ENCODE measurements at places on chromosomes 16 and 17.
A peak's percentile ranks its signal among the peaks of the same experiment; 100 is the strongest.

- ATAC-seq = no peak
Measured at GRCh38 chr17:82713071-82713723, 3.3 kb upstream of the FN3KRP start.

GRCh38 chr17:46730026-46730425 lies 88.5 kb downstream of the WNT3 start:
- no peak for ATAC-seq

DNA sequence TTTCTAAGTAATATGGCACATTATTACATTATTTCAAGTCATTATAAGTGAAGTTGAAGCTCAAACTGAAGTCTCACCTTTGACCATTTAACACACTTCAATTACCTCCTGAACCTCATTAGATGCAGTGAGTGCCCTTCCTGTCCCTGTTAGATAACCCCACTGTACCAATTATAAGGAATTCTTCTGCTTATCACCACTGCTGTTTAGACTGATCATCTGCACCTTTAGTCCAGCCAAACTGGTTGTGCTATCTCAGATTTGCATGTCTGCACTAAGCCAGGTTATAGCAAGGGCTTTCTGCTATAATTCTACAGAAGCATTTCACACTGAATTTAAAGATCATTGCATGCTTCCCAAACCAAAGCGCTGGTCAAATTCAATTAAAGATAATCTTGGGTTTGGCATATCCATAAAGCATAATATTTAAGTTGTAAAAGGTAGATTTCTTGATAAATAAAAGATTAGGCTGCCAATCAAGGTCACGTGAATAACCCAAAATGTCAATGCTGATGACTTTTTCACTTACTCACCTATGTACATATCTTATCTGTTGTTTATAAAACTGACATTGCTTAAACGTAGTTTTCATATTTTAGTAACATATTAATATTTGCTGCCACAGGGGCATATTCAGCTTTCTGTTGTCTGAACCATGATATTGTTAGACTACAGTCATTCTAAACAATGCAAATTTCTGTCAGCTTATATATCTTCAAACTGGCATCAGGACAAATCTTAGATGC lies 11.9 kb downstream of the ITFG1 start:
- no peak for ATAC-seq

GRCh38 chr16:84949772-84950436 lies 61.4 kb downstream of the ZDHHC7 start:
- ATAC-seq = no peak

GRCh38 chr16:79005096-79005495 lies 595.4 kb downstream of the MAF start:
- ATAC-seq = no peak

DNA sequence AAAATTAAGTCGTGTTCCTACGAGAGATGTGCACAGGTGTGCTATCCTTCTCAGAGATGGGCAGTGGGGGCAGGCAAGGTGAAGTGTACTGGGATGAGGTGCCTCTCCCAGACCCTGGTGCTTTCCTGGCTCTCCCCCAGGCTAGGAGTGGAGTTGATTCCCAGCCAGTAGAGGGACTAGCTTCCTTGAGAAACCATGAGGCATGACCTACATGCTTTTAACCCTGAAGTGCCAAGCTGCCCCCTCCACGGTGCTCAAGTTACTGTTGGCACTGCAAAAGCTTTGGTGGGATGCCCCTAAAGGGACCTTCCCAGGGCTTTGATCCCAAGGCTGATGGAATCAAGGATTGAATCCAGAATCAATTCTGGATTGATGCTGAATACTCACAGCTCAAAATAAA lies 47.0 kb upstream of the SREBF1 start:
- ATAC-seq = no peak

GRCh38 chr17:50519141-50519834 lies 11.0 kb downstream of the MYCBPAP start:
- ATAC-seq = no peak

GRCh38 chr17:41965694-41966462 lies 717 bp upstream of the CNP start:
- ATAC-seq = peak; percentile 20

- ATAC-seq = no peak
Measured at GRCh38 chr16:61923629-61924028, 112.6 kb downstream of the CDH8 start.

GRCh38 chr16:6836766-6837165 lies 495.9 kb upstream of the RBFOX1 start:
- ATAC-seq = no peak

DNA sequence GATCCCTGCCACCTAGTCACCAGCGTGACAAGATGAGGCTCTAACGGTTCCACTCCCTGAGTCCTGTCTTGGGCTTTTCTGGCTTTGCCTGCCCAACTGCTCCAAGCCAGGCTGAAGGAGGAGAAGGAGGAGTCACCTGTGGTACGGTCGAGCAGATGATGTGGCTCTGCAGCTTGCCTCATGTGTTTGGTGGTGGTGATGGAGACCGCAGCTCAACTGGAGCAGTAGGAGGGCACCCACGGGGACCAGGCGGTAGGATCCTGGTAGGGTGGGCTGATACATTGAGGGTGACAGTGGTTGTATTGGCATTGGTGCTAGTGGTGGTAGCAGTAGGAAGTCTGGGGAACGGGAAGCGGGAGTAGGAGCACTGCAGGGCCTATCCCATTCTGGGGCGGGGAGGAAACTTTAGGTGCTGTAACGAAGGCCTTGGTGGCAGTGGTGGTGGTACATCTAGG lies 202.8 kb upstream of the WSB1 start:
- ATAC-seq = no peak

GRCh38 chr16:3594316-3595109 lies 16.9 kb downstream of the SLX4 start:
- no peak for ATAC-seq

DNA sequence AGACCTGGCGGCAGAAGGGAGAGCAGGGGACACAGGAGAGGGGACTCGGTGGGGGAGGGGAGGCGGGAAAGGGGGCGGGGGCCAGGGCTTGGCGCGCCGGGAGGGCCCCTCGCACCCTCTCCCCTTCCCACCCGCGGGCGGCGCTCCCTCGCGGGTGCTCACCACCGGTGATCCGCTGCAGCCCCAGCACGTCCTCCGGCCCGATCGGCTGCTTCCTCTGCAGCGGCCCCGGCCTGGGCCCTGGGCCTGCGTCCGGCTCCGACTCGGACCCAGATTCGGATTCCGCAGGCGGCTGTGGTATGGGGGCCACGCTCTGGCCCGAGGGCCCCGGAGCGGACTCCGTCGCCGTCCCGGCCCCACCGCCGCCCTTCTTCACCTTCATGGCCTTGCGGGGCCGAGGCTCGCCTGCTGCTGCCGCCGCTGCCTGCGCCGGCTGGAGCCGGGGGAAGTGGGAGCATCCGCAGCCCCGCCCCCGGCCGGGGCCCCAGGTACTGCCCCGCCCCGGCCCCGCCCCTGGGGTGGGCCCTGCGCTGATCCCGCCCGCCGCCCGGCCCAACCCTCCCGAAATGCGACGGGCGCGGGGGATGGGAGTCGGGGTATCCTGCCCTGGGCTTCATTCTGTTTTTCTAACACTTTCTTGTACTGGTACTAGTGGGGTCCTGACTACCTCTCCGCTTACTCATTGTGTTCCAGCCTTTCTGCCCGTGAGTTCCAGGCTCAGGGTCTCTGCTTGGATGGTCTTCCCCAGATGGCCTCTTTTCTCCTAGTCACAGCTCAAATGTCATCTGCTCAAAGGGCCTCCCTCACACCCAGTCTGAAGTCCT lies at the start of gene UNC119:
UNC119 (minus strand) TSS at position 449 of the 824 bp plus-strand sequence; CDS start at position 382, 67 bp downstream.
- peak; percentile 92 for ATAC-seq

DNA sequence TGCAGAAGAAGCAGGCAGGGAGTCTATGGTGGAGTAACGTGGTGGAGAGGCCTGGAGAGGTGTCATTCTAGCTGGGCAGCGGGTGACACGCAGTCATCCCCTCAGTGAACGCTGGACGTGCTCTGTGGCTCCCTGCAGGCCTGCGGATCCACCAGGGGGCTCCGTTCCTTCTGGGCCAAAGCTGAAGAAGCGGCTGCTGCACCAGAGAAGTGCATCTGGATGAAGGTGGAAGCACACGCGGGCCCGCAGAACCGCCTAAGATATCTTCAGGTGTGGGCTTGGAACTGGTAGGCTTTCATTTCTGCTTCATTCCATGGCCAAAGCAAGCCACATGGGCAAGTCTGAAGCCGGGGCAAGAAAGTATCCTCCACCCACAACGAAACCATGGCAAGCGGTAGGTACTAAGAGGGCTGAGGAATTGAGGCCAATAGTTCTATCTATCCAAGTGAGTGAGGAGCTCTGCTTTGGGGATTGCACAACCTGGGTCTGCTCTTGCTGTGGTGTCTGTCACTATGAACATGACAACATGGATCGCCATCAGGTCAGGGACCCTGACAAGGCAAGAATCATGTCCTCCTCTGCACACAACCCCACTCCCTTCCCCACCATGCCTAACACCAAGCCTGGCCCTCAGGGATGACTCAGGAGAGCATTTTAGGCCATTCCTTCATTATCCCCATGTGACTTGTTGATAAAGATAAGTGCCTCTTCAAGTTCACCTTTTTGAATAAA lies 78.9 kb upstream of the FBXO47 start:
- ATAC-seq = no peak

DNA sequence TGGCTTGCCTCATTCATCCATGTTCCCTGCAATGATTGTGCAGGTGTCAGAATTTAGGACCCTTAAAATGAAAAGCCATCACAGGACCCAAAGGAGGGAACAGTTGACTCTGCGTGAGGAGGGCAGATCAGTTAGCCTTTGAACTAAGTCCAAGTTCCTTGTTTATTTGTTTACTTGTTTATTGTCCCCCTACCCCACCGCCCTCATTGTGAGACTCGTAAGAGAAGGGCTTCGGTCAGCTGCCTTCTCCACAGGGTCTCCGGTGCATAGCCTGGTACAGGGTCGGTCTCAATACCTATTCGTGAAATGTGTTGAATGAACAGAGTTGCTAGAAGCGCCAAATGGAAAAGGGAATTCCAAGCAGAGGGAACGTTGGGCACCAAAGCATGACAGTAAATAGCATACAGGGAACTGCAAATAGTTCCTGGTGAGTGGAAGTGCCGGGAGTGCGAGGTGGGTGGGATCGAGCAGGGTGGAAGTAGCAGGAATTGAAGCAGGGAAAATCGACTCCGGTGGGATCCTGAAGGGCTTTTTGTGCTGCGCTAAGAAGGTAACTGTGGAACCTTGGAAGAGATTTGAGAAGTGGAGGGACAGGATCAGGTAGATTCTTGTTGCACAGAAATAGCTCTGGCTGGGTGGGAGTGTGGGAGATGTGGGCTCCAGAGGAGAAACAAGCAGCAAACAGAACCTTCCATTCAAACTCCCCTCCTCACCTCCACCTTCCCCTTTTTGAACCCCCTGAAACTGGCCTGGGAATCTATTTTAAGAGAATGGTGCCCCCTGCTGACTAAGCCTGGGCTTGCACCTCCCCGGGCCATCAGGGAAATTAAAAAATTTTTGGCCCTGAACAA lies 12.7 kb downstream of the SLC35B1 start:
- ATAC-seq = peak; percentile 60

- no peak for ATAC-seq
Measured at GRCh38 chr16:81239367-81240121, 1.1 kb downstream of the BCO1 start.

- ATAC-seq = no peak
Measured at GRCh38 chr16:57781349-57781740, 20.9 kb downstream of the KIFC3 start.

DNA sequence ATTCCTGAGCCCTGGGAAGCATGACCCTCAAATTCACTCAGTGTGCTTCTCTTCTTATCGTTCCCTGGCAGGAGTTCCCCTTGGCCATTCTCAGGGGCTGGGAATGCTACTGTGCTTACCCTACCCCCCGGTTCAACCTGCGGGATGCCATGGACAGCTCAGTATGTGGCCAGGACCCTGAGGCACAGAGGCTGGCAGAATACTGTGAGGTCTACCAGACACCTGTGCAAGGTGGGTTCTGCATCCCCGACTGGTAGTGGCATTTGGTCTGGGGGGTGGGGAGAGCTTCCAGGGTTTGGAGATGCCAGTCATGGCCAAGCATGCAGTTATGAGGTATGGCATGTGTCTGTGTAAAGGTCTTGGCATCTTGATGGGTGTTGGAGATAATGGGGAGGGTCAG lies 39.4 kb downstream of the WSCD1 start:
- no peak for ATAC-seq

DNA sequence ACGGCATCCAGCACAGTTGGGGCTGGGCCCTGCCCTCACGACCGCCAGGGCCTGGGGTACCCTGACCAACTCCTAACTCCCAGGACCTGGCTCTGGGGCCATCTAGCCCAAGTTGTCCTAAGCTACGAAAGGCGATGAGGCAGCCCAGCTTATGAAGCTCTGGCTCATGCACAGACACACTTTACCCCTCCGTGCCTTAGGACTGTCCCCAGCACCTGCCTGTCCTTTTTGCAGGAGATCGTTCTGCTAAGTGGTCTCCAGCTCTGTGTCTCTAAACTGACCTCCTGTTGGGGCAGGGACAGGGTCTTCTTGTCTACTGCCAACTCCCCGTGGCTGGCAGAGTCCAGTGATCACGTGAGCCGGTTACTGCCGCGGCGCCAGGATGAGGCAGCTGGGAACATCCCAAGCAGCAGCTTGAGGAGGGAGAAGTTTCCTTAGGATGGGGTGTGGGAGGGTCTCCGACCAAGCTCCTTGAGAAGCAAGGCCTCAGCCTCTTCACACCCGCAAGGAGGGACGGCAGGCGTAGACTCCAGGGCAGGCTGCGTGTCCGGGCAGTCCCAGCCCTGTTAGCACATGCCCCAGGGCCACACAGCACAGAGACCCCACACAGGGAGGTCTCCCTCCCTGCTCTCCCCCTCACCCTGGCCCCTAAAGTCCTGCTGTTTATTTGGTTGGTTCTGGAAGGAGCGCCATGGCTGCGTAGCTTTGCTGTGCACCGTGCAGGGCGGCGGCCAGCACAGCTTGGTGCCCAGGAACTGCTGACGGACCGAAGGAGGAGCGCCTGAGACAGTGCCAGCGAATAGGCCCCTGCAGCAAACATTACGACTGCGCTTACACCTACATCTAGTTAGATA lies 16.4 kb upstream of the METRNL start:
- ATAC-seq = no peak

- ATAC-seq = no peak
Measured at GRCh38 chr16:8283195-8283594, 307.1 kb downstream of the TMEM114 start.

GRCh38 chr16:515175-515938 lies 12.2 kb upstream of the CAPN15 start:
- no peak for ATAC-seq

GRCh38 chr17:74037320-74037719 lies 166.2 kb upstream of the RPL38 start:
- ATAC-seq = no peak

- no peak for ATAC-seq
Measured at GRCh38 chr16:16908077-16908476, 529.1 kb downstream of the NPIPA7 start.

DNA sequence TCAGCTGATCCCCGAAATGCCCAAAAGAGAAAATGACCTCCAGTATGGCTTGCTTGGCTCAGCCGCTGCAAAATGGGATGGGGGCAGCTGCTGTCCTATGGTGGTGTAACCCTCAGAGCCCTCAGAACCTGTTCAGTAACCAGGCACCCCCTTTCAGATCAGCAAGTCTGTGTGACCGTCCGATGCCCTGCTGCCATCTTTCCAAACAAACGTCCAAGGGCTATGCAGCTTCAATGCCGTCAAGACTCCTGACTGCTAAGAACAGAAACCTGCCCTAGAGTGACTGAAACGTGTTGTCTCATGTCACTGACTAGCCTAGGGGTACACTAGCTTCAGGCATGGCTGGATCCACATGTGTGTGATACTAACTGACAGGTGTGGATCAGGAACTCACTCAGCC lies 70.4 kb downstream of the GNAO1 start:
- ATAC-seq = no peak

GRCh38 chr16:9077091-9077809 lies 14.2 kb upstream of the HAPSTR1 start:
- peak; percentile 87 for ATAC-seq

- ATAC-seq = no peak
Measured at GRCh38 chr17:17778308-17779014, 58.3 kb downstream of the SREBF1 start.
